ENCODE measurements at places on chromosomes 1 and 21.

DNA sequence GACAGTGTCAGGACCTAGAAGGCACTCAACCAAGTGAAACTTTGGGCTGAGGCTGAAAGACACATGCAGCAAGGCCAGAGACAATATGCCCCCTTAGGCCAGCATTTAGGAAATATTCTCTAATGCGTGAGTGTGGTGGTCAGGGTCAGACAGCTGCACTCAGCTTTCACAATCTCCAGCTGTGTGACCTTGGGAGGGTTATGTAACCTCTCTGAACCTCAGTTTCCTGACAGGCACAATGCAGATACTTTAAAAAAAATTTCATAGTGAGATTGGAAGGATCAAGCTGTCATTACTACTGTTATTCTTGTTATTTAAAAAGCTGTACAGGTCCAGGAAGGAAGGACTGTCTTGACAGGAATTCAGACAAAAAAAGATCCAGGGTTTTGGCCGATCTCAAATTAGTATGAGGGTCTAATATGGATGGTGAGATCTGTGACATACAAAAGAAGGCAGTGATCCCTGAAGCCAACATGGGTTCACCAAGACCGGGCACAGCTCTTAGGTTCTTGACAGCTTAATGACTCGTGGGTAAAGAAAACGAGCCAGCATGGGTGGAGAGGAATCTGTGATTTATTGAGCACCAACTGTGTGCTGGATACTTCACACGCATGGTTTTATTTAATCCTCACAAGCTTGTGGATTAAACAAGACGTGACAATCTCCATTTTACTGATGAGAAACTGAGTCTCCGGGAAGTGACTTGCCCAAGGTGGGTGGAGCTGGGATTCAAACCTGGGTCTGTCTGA lies 54.6 kb upstream of the POU3F1 start:
- DNase-seq, result no peak

DNA sequence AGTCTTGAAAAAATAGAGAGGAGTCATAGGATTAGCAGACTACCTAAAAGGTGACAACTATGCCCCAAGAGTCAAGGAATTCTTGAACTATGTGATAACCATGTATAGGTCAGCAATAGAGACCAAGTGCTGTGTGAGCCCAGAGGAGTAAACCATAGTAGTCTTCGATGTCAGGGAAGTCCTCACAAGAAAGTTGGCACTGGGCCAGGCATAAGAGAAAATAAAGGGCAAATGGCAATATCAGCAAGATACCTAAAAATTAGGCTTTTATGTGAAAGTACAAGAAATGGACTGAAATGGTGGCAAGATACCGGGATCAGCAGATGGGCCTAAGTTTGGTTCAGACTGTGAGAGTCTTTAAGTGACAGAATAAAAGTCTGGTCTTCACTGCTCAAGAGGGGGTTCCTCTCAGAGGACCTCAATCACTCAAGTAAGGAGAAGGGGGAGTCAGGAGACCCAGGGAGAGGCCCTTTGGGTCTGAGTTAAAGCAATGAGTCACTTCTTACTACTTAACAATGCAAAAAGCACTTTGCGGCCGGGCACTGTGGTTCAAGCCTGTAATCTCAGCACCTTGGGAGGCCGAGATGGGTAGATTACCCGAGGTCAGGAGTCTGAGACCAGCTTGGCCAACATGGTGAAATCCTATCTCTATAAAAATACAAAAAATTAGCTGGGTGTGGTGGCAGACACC lies 95.0 kb downstream of the TEX35 start:
- DNase-seq, result no peak

DNA sequence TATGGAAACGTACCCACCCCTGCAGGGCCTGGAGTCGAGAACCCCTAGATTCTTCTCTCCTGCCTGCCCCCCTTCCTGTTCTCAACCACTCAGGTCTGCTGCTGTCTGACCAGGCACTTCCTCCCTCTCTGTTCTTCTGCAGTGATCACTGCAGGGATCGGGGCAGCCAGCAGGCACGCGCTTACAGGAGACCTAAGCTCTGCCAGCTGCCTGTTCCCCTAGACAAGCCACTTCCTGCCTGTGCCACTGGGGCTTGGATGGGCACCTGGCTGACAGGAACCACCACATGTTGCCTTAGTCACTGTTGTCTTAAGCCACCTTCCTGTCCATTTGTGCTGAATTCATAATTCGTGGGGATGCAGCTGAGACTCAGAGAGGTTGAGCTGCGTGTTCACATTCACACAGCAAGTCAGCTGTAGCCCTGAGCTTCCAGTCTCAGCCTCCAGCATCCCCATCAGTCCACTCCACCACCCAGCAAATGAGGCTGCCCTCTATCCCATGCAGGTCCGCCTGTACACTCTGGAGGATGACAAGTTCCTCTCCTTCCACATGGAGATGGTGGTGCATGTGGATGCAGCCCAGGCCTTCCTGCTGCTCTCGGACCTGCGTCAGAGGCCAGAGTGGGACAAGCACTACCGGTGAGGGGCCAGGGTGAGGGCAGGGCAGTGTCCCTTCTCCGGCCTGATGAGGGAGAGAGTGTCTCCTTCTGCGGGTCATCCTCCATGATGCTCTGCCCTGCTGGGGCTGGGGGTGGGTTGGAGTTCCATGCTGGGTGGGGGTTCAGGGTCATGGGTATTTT lies 18.6 kb downstream of the FAM151A start:
- DNase-seq, result peak; percentile 2

GRCh38 chr1:160807738-160808137 lies 11.8 kb downstream of the LY9 start:
- no peak for DNase-seq

DNA sequence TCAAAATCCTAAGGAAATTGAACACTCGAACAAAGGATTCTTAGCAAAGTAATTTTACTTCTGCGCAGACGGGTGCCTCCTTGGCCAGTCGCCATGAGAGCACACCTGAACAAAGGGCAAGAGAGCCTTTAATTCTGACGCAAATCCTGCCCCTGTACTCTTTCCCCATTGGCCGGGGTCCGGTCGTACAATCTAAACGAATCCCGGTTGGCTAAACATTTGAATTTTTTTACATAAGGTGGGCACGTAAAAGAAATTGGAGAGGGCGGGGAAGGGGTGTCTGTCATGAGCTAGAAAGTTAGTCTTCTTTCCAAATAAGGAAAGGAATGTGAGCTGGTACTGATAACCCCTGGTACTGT lies 8.2 kb upstream of the IL22RA1 start:
- no peak for DNase-seq

DNA sequence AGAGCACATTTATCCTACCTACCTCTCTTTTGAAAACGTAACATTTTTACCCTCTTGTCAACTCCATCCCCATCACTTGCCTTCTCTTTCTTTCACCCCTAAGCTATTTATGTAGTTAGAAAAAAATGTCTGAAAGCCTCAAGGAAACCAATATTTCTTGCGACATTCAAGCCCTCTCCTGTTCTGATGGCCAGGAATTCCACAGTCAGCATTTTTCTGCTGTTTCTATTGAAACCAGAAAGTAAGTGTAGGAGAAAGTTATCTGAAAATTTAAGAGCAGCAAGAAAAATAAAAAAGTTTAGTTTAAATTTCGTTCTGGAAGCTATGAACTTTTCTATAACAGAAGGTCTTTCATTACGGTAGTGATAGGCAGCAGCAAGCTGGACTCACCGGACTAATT lies 247.6 kb upstream of the PBX1 start:
- DNase-seq, result no peak

GRCh38 chr1:114062477-114063099 lies 83.3 kb downstream of the OLFML3 start:
- no peak for DNase-seq

GRCh38 chr1:58592522-58593134 lies 15.6 kb upstream of the TACSTD2 start:
- DNase-seq, result no peak

DNA sequence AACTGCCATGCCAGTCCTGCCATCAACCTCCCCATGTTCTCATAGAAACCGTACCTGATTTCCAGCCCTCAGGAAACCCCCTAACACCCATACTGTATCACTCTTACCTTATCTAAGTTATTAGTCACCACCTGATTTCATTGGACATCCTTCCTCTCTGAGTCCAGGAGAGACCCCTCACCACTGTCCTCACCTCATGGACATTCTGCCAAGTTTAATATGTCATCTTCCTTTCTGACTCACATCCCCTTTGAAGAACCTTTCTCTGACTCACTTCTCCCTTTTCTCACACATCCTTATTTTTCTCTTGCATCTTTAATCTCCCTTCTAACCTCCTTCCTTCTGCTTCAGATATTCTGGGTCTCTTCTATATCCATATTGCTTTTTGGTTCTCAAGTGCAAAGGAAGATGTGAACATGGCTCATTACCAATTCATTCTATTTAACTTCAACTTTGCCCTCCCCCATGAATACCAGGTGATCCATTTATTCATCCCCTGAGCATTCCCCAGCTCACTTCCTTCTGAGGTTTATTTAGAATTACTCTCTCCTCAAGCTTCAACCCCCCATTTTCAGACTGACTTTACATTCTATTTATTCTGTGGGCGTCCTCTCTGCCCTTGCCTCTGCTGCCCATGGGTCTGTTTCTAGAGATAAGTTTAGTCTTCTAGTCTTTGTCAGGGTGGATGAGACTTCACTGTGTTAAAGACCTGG lies 206.8 kb upstream of the ESRRG start:
- DNase-seq, result no peak

DNA sequence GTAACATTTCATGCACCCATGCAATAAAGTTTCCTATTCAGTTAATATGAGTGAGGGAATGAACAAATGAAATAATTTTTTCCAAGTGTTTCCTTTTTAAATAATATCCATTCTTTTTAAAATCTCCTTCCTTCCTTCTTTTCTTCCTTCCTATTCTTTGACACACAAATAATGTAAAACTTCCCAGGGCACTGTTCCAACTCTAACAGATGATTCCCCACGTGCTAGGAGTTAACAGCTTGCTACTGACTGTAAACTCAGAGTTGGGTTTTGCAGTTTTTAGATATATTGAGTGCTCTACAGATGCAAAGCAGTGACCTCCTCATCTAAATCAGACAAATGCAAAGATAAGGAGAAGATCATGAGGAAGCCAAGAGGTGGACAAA lies 54.0 kb upstream of the POU2F1 start:
- no peak for DNase-seq

DNA sequence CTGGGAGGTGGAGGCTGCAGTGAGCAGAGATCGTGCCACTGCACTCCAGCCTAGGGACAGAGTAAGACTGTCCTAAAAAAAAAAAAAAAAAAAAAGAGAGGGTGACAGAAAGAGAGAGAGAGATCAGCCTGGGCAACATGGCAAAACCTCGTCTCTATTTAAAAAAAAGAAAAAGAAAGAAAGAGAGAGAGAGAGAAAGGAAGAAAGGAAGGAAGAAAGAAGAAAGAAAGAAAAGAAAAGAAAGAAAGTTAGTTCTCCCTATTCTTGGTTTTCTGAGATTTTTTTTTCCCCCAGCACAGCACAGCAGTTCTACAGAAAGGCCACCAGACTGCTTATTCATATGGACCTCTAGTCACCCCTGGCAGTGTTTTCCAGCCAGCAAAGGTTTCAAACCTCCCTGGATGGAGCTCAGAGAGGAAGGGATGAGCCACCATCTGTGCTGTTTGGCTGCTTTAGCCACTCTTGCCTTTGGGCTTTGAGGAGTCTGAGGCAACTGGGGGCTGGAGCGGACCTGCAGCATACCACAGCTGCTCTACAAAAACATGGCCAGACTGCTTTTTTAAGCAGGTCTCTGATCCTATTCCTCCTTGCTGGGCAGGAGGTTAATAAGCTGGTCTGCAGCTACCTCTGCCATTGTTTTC lies 10.6 kb downstream of the S100A6 start:
- no peak for DNase-seq

DNA sequence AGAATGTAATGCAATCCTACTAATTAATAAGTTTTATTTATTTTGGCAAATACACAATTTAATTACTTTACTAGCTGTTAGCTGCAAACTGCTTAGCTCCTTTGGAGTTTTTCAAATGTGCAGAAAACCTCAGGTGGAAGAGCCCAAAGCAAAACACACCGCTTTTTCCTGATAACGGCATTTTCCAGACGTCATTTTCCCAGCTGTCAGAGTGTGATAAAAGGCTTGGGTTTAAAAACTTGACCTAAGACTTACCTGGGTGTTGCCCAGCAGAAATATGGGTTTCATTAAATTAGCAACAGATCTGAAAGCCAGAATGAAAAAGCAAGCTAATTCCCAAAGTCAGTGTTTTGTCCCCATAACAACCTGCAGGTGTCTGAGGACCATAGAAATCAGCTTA lies 204.0 kb upstream of the HMCN1 start:
- DNase-seq, result no peak

GRCh38 chr1:7479571-7479970 lies 291.5 kb upstream of the VAMP3 start:
- no peak for DNase-seq

DNA sequence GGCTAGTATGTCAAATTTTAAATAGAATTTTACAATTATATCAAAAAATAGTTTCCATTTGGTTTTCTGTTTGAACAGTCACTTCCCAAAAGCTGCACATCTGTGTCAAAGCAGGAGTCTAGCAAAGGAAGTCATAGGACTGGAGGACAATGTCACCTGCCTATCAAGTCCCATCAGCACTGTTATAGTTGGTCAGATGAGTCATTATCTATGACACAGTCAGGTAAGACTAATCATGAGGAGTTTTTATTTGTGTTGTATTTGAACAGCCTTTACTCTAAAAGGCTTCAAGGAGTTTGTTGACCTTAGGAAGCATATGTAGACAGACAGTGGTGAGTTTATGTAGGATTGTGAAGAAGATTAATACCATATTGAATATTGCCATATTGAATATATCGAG lies 74.2 kb upstream of the QSOX1 start:
- no peak for DNase-seq

DNA sequence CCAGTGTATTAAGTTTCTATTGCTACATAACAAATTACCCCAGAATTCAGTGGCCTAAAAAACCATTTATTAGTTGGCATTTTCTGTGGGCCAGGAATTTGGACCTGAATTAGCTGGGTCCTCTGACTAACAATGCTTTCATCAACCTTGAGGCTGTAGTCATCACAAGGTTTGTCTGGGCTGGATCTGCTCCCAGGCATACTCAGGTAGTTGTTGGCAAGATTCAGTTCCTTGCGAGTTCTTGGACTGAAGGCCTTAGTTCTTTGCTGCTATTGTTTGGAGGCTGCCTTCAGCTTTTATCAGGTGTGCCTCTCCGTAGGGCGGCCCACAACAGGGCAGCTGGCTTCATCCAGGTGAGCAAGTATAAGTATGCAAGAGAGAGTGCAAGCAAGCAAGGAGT lies 31.4 kb upstream of the DEPDC1 start:
- DNase-seq, result no peak

DNA sequence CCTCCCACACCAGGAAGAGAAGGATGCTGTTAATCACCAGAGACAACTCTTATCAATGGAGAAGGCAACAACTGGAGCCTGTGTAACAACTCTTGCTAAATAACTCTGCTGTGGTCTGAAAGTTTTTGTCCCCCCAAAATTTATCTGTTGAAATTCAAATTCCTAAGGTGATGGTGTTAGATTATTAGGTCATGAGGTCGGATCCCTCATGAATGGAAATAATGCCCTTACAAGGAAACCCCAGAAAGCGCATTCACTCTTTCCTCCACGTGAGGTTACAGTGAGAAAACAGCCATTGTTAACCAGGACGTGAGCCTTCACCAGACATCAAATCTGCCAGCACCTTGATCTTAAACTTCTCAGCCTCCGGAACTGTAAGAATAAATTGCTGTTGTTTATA lies 141.9 kb upstream of the CXADR start:
- DNase-seq, result no peak

- no peak for DNase-seq
These were observed 141.9 kb upstream of the UBE2U start for GRCh38 chr1:64061430-64062104.

- DNase-seq, result no peak
These were observed 1.7 kb downstream of the GABPB2 start for GRCh38 chr1:151072224-151072623.
